Stimulated activated naive CD4-positive, alpha-beta T cell treated with Interleukin-2 at 50 U/mL for 16 hours (primary cell): ENCODE measurements at places on chromosomes 16 and 17.

- no peak for DNase-seq
These were observed 551 bp downstream of the WDR81 start for GRCh38 chr17:1724869-1725641.

- DNase-seq = no peak
These were observed 22.2 kb downstream of the ABCC12 start for GRCh38 chr16:48133455-48134211.

GRCh38 chr16:78096386-78096785 lies 3.1 kb upstream of the WWOX start:
- DNase-seq = no peak

GRCh38 chr17:79691931-79692330 lies 38.8 kb upstream of the ENPP7 start:
- no peak for DNase-seq
